ENCODE measurements at places on chromosomes 13 and 19.

DNA sequence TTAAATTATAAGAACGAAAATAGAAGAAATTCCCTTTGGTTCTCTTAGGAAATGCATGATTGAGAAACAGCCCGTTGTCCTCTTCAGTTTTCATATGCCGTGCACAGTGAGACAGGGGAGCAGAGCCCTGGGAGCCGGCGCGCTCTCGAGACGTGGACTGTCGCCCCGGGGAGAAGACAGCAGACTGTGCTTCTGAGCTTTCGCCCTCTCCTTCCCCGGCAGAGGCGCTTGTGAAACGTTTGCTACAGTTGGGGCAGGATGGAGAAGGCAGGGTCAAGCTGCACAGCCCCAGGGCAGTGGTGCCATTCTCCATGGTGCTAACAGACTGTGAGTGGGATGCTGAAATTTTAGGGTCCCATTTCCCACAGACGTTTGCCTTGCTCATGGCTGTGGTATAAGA lies 192.2 kb upstream of the KL start:
- DNase-seq = no peak

DNA sequence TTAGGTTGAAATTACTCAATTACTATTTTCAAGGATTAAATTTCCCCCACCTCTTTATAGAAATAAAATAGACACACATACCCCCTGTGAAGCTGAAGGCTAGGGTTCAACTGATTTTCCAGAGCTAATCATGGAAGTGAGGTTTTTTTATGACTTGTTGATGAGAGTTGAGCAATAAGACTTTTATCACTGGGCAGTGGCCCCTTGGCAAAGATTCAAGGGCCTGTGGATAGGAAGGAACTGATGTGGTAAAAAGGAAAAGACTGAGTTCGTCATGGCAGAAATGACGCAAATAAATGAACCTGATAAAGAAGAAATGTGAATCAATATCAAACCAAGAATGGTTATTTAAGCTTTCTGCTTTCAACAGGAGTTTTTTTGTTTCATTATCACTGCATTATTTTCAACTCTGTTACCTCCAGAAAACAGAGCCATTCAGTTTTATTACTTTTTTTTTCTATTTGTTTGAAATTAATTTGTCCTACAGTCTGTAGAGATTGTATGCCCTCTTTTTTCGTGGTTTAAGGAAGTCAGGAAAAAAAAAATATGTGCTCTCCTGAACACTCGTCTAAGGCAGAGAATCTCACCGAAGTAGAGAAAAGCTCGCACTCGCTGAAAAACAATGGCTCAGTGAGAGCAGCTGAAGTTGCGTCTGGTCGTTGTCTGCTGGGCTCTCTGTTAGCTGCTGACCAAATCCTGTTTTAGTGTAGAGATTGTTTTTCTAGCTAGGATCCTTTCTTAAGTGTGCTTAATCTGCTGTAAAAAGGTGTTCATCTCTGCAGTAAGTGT lies 38.9 kb downstream of the STOML3 start:
- no peak for DNase-seq

DNA sequence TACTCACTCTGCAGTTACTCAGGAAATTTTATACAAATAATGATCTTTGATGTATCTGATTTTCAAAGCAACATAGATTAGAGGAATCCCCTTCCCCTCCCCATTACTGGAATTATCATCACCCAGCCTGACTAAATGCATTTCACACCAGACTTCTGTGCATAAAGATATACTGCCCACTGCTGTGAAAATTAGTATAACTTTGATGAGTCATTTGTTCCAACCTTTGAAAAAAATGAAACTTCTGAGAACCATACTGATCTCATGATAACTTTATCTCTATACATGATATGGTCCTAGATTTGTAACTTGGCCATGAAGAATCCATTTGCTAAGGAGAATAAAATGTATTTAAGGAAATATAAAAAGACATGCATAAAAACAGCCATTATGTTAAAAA lies 63.9 kb downstream of the GPC6 start:
- no peak for DNase-seq

GRCh38 chr13:71661921-71662320 lies 205.1 kb downstream of the DACH1 start:
- no peak for DNase-seq

DNA sequence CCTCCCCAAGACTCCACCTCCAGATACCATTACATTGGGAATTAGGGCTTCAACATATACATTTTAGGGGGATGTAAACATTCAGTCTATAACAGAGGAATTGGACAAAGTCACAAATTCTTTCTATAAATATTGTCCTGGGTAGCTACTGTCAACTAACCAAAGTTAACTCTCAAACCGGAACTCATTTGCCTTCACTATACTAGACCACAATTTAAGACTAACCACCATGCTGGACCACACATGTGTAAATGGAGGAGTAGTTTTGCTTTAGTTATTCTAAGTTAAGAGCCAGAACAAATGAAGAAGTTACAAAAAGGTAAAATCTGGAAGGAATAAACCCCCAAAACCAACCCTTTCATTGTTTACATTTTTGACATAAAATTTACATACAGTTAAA lies 222.8 kb downstream of the NDFIP2 start:
- no peak for DNase-seq

GRCh38 chr13:62292714-62293480 lies 877.2 kb upstream of the PCDH20 start:
- peak; percentile 58 for DNase-seq

GRCh38 chr13:99270518-99270917 lies 12.3 kb upstream of the GPR18 start:
- DNase-seq = no peak

DNA sequence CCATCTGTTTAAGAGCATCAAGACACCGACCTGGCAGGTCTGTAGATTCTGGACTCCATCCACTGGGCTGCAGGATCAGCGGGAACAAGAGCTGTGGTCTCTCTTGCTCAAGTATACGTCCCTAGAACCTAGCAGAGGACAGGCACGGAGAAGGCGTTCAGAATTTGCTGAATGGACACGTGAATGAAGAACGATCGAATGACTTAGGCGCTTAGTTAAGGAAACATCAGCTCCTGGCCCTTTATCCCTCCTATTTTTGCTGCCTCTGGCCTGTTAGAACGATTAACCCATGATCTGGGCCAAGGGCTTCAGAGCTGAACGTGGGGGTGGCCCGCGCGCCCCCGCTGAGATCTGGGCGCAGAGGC lies 953 bp downstream of the DZIP1 start:
- DNase-seq = peak; percentile 38

- no peak for DNase-seq
These were observed 47.5 kb downstream of the C13orf46 start for GRCh38 chr13:113926301-113926761.

GRCh38 chr19:12984683-12985048 lies 10.6 kb upstream of the NFIX start:
- no peak for DNase-seq

DNA sequence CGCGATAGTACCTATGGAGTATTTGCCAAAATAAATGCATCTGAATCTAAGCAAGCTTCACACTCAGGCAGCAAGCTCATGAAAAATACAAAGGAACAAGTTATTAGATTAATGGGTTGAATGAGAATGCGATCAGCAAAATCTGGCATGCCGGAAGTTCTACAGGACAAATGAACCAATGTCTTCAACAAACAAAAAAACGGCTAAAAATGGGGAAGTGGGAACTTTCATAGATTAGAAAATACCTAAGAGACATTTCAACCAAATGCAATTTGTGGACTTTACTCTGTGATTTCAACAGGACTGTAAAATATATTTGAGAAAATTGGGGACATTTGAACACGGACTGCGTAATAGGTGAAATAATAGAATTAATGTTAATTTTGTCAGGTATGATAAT lies 22.4 kb upstream of the RNASEH2B start:
- no peak for DNase-seq

DNA sequence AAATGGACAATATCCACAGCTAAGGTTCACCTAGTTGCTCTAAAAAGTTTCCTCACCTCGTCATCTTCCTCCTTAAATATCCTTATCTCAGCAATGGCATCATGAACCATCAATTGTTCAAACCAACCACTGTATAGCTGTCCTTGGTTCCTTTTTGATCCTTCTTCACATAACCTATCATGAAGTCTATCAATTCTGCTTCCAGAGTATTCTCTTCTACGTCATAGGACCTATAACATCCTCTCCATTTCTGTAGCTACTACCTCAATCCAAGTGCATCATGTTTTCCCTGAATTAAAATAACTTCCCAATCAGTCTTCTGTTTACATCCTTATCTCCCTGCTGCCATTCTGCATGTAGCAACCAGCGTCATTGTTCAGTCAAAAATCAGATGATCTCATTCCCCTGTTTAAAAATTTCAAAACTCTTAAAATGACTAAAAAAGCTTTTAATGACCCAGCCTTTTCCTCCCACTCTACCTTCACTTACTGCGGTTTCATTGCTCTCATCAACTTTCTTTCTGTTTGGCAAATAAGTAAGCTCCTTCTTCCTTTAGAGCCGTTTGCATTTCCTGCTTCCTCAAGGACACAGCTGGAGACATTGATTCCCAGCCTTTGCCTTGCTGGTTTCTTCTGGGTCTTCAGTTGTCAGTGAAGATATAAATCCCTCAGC lies 223.9 kb upstream of the MIR17HG start:
- no peak for DNase-seq

DNA sequence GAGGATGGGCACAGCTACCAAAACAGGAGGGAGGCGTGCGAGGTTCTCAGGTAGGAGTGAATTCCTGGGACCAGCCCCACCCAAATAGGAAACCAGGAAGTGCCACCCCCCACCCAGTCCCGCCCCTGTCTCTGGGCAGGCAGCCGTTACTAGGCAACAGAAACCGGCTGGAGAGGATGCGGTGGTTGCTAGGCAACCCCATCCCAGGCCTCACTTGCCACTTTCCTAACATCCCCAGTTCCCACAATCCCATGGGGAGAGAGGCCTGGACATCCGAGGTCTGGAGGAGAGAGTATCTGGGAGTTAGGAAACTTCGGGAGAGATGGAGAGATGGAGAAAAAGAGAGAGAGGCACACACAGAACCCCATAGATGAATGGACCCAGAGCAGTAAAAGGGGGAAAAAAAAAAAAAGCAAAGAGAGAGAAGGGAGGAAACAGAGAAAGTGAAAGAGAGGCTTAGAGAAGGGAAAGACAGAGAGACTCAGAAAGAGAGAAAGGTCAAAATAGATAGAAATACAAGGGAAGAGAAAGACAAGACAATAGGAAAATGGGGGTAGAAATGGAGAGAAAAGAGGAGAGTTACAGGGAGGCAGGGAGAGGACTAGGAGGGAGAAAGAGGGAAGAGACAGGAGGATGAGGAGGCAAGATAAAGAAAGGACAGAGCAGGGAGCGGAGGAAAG lies 3.8 kb downstream of the GRIK5 start:
- DNase-seq = peak; percentile 89

DNA sequence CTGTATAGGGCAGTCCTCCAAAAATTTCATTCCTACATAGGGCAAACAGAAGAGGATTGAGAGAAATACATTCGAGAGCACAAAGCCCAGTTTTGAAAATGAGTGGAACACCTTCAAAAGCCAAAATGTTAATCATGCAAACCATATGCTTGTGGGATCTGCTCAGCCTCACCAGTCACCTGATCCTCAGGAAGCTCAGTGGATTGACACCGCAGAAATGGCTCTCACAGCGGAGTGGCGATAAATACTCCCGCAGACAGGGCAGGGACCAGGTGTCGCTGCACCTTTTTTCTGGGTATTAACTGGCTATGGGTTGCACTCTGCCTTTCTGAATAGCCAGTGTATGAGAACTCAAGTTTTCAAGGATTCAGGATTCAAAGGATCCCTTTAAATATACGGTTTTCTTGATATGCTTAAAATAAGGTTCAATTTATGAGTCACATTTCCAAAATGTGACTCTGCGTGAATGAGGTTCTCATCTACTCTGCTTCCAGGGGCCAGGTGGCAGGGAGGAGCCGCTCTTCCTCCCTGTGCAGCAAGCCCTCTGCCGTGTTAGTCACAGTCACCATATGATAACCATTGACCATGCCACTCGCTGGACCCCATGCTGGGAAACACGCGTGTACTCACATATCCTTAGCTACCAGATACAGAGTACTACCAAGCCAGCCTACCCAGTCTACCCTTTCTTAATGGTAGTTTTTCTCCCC lies 18.3 kb upstream of the DHRS12 start:
- no peak for DNase-seq

DNA sequence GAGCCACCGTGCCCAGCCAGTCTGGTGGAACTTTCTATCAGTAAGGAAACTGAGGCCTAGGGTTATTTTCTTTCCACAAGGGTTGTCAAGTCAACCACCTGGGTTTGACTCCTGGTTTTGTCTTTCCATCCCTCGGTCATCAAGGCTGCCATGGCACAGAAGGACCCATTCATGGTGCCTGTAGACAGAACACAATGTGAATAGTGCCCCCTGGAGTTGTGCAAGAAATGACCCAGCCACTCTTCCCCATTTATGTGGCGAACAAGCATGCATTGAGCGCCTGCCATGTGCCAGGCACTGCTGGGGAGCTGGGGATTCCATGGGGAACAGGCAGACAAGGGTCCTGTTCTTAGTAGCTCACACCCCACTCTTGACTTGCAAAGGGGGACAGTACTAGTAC lies 4.1 kb downstream of the SMARCA4 start:
- DNase-seq = no peak

DNA sequence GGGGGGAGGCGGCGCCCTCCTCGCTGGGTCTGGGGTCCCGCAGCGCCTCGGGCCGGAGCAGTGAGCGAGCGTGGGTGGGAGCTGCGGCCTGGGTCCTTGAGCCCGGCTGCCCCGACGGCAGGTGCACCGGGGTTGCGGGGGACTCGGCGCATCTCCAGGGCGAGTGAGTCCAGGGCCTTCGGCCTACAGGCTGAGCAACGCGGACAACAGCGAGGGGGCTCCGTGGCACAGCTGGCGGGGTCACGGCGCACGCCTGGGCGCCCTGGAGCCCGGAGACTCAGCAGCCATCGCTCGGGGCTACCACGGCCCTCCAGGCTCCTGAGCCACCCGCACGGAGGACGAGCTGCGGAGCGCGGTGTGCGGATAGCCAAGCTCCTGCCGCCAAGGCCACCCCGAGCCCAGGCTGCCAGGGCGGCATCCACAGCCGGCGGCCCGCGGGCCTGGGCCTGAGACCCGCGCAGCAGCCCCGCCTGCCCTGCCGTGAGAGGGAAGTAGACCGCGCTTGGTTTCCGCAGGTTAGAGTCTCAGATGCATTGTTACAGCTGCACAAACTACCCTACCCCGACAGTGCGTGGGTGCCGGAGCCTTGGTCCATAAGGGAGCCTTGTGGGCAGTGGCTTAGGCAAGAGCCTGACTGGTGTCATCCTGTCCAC lies 253.9 kb upstream of the SGCG start:
- no peak for DNase-seq

DNA sequence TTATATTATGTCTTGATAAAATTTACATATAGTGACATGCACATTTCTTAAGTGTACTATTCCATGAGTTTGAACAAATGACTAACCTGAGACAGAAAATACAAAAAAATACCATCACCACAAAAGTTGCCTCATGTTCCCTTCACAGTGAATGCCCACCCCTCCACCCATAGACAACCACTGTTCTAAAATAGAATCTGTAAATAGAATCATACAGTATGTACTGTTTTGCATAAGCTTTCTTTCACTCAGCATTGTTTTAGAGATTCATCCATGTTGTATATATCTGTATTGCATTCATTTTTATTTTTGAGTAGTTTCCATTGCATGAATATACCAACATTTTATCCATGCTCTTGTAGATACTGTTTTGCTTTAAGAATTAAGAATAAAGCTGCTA lies 23.3 kb upstream of the RBM26 start:
- no peak for DNase-seq

GRCh38 chr13:36151591-36151990 lies 20.4 kb upstream of the DCLK1 start:
- no peak for DNase-seq

- no peak for DNase-seq
These were observed 158.1 kb downstream of the ZNF486 start for GRCh38 chr19:20325151-20325550.

GRCh38 chr19:35222373-35223015 lies 6.0 kb downstream of the FAM187B start:
- no peak for DNase-seq

All from NCI-H2227 treated with DMSO at 0.1 percent for 48 hours (cell line).